ENCODE measurements at places on chromosomes 7 and 10. TPM values are rescaled to one million over a fixed set of nuclear protein-coding genes. Genes with fewer than 3 reads are reported as not detected.

The PNLIP gene
- not detected for total RNA-seq

DNA sequence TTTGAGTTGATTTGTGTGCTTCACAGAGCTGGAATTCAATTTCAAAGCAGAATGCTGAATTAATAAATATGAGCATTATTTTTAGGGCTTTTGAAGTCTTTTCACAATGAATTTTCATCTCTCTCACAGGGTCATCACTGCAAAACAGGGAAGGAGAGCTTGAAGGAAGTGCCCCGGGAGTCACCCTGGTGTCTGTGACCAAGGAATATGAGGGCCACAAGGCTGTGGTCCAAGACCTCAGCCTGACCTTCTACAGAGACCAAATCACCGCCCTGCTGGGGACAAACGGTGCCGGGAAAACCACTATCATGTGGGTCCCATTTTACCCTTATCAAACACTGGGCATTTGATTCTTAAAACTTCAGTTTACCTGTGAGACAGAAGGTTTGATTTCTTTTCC, 217.7 kb downstream of the ABCA13 start:
- no peak for DNase-seq

GRCh38 chr7:131827421-131827820, 271.0 kb upstream of the PODXL start:
- no peak for DNase-seq

The SEMA3C gene
- total RNA-seq = 83.7 TPM

GRCh38 chr10:62736168-62736546, 68.4 kb upstream of the ADO start:
- no peak for DNase-seq

All from mucosa of descending colon (tissue), 3 donors.